DMS53 (cell line): ENCODE measurements at places on chromosomes 13 and 19.
A peak's percentile ranks its signal among the peaks of the same experiment; 100 is the strongest.

DNA sequence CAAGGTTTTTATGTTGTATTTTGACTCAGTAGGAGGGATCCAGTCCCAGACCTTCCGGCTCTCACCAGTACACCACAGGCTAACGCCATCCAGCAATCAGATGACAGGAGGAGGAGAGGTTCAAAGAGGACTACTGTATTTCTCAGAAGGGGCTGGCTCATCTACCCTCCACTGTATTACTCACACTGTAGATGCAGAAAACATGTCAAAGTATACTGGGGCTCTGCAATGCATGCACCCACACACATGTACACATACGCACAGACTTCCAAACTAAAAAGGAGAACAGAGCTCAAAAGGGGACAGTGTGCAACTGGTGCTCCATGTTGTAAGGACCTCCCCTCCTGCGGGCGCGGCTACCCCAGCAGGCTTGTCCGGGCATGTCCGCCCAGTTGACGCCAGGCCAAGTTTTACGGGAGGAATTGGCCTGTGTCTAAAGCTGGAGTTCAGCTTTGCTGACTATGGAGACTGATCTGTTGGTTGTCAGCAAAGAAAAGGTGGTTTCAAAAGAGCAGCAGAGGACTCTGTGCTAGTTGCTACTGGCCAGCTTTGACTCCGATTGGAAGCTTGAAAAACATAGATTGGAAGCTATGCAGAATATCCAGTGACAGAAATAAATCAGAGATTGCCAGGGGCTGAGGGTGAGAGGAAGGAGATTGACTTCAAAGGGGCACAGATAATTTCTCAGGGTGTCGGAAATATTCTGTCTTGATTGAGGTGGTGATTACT is 314.2 kb downstream of the DLEU7 start:
- DNase-seq = peak; percentile 14

GRCh38 chr19:34480971-34481841 is at the start of gene WTIP:
WTIP (plus strand) TSS chr19:34481758; CDS start chr19:34481975, 217 bp downstream.
- peak; percentile 69 for DNase-seq

- no peak for DNase-seq
These were observed 7.9 kb upstream of the HSH2D start for GRCh38 chr19:16135430-16136127.

- DNase-seq = no peak
These were observed 4.2 kb upstream of the SPC24 start for GRCh38 chr19:11159598-11160439.

GRCh38 chr13:42750794-42751193 is 30.6 kb upstream of the FAM216B start:
- no peak for DNase-seq

GRCh38 chr19:17554968-17555479 is 425 bp upstream of the COLGALT1 start:
- DNase-seq = no peak

DNA sequence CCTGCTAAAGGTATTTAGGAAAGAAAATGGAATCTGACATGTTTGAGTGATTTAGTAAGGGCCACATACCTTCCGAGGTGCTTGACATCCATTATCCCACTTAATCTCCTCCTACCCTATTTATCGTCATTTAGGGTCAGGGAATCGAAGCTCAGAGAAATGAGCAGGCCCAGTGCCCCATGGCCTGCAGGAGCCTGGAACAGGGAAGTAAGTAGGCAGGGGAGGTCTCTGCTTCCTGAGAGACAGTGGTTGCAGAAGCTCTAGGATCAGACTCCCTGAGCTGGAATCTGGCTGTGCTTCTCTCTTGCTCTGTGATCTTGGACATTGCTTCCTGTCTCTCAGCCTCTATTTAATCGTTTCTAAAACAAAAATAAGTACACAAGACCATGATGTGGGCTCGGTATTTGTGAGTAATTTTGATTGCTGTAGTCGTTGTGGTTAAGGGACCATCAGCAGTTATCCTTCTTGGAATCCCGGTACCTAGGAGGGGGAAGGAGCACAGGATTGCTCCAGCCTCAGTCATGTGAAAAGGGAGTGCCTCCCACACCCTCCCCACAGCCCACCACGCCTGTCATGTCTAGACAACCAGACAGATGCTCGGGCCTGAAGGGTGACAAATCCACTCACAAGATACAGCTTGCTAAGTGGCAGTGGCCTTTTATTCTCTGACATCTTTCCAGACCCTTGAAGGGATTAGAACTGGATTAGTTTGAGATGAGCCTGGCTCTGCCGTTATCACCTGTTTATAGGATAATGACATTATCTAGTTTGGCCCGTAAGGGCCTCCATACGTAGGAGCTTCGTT is 169.2 kb upstream of the TSHZ3 start:
- DNase-seq = no peak

GRCh38 chr13:51541809-51542258 is 42.4 kb upstream of the WDFY2 start:
- DNase-seq = no peak
